ENCODE measurements at places on chromosomes 4 and X. TPM values are rescaled to one million over a fixed set of nuclear protein-coding genes. Genes with fewer than 3 reads are reported as not detected.

DNA sequence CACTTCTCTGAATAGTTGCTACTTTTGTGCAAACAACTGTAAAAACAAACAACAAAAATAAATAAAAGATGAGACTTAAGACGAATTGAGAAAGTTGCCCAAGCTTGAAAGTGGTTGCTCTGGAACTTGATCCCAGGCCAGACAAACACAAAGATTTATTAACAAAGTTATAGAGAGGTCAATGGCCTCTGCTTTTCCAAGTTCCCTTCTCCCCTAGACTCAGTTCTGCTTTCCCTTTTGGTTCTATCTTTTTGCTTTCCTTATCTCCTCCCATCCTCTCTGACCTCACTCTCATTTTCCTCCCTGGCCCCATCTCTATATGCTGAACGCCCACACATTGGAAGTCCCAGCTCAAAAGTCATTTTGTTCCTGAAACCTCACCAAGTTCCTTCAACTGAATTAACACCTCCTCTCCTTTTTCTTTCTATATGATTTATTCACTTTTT, 82.7 kb downstream of the MXRA5 start:
- DNase-seq, result no peak

- no peak for DNase-seq
These were observed 64.4 kb upstream of the VCX3A start for GRCh38 chrX:6599230-6599860.

DNA sequence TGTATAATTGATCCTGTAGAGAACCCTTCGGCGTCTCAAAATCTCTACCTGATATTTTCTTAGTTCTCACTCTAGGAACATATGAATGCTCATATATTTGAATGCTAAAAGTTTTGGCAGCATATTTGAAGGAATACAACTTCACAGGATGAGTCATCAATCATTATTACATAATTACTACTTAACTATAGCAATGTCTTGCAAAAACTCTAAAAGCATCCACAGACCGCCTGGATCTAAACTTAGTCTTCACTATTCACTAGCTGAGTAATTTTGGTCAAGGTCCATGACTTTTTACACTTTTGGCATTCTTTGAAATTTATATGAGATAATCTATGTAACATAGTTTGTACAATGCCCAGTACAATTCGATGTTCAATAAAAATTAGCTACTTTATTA, 194.7 kb downstream of the DTHD1 start:
- no peak for DNase-seq

- no peak for DNase-seq
These were observed 253.1 kb upstream of the RPS6KA3 start for GRCh38 chrX:20519826-20520225.

DNA sequence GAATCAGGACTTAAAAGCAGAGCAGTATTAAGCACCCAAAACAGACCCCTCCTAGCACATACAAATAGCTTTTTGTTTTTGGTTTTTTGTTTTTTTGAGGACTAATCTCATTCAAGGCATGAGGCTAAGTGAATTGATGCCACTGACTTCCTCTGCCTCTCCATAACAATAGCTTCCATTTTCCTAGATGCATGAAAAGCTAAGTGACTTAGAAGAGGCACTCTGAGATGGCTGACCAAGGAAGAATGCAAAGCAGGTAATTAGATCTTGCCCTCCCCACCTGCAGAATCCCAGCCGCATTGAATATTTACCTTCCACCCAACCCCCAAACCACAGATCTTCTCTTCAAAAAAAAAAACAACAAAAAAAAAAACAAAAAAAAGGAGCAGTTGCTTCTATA, 7.4 kb upstream of the KDR start:
- DNase-seq, result no peak

DNA sequence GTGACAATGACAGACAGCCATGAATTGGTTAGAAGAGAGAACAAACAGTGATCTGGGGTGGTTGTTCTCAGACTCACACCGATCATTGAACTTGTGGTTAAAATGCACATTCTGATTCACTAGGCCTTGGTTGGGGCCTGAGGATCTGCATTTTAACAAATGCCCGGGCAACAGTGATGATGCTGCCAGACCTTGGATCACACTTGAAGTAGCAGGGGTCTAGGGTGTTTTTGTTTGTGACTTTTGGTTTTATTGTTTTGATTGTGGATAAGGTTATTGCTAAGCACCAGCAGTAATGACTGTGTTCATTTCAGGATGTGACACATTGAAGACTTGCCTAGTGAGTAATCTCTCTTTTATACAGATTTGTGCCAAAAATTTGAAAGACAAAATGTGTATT, 36.5 kb downstream of the TXLNG start:
- DNase-seq, result no peak

DNA sequence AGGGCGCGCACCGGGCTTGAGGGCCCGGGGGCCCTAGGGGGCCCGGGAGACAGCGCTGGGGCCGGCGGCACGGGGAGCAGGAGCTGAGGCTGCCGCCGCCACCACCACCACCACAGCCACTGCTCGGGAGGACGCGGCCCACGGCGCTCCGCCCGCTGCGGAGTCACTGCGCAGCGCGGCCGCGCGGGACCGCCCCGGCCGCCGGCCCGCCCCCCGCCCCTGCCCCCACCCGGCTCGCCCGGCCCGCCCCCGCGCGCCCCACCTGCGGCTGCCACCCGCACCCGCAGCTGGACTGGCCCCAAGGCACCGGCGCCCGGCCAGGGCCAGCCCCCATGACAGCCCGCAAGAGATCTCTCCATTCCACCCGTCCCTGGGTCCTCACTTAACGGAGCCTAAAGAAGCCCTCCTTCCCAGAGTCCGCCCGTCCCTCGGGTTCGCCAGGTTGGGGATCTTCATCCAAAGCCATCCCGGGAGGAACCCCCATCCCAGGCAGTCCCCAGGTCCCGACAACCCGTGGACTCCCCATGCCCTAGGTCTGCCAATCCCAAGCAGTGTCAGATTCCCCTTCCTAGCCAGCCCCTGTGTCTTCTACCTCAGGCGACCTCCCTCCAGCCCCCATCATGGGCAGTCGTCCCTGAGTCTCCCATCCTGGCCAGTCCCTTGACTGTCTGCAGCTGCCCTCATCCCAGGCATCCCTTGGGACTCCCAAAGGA, 40.0 kb upstream of the IQSEC2 start:
- DNase-seq, result no peak

- DNase-seq, result no peak
These were observed 78.6 kb upstream of the STS start for GRCh38 chrX:7068939-7069367.

DNA sequence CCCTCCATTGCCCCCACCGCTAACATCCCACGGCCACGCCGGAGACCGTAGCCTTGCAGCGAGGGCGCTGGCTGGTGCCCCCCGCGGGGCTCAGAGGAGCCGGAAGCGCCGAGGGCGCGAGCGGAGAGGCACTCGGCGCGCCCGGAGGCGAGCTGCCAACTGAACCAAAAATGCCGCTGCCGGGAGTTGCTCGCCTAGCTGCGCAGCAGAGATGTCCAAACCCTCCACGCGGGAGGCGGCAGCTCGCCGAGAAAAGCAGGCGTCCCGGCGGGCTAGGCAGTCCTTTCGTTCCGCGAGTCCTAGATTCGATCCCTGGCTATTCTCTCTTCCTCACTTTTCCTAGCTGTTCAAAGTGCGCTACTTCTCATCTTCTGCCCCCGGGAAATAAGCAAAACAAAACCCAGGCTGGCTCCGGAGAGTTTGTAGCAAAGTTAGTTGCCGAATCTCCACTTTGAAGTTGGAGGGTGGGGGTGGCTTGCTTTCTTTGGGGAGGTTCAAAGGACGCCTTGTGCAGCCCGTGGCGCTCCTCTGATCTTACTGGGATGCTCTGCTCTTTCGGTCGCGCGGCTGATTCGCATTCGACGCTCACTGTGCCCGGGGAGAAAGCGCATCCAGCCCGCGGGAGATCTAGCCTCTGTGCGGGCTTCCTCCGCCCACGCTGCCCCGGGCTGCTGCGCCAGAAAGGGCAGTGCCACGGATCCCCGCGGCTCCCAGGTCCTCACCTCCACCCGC, 723 bp downstream of the NKX6-1 start:
- no peak for DNase-seq

DNA sequence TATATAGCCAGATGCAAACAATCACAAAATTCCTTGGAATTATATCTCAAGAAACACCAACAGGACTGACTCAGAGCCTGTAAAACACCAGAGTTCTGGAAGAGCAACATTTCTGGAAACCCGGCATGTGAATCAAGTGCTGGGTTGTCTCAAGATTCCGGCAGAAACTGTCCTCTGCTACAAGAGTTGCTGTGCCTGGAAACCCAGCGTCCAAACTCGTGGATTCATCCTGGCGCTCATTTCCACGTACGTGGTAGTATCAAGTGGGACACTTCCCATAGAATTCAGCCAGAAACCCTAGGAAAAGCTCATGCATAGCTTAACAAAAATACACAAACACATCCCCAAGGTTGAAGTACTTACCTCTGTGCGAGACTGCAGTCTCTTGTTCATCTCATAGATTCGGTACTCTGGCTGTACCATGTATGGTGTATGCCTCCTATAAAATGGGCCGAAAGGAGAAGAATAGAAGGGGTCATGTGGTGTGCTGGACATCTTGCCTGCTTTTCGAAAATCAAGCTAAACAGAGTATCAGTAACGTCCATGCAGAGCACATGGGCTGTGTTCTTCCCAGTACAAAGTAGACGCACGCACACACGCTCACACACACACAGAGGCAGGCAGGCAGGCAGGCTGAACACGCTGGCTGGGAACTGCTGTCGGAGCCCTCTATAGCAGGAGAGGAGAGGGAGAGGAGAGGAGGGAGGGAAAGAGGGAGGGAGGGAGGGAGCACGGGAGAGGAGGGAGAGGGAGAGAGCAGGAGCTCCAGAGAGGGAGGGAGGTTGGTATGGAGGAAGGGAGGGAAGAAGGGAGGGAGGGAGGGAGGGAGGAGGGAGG, at the start of gene LDB2:
LDB2 (minus strand) TSS at position 655 of the 837 bp plus-strand sequence.
- peak; percentile 43 for DNase-seq

DNA sequence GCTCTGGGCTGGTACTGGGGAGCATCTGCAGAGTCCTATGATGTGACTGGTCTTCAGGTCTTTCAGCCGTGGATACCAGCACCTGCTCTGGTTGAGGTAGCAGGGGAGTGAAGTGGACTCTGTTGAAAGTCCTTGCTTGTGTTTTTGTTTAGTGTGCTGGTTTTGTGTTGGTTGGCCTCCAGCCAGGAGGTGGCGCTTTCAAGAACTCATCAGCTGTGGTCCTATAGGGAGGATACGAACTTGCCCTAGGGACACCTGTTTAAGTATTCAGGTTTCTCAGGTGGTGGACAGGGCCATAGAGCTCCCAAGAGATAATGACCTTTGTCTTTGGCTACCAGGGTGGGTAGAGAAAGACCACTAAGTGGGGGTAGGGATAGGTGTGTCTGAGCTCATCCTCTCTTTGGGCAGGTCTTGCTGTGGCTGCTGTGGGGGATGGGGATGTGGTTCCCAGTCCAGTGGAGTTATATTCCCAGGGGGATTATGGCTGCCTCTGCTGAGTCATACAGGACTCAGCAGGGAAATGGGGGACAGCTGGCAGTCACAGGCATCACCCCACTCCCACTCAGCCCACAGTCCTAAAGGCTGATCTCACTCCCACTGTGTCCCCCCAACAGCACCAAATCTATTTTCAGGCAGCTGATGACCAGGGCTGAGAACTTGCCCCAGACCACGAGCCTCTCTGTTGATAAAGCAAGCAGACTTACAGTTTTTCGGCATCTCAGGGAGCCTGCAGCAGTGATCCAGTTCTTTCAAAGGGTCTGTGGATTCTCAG, 24.1 kb downstream of the MSMO1 start:
- DNase-seq, result no peak

GRCh38 chr4:10529291-10530136, 72.3 kb upstream of the ZNF518B start:
- no peak for DNase-seq

DNA sequence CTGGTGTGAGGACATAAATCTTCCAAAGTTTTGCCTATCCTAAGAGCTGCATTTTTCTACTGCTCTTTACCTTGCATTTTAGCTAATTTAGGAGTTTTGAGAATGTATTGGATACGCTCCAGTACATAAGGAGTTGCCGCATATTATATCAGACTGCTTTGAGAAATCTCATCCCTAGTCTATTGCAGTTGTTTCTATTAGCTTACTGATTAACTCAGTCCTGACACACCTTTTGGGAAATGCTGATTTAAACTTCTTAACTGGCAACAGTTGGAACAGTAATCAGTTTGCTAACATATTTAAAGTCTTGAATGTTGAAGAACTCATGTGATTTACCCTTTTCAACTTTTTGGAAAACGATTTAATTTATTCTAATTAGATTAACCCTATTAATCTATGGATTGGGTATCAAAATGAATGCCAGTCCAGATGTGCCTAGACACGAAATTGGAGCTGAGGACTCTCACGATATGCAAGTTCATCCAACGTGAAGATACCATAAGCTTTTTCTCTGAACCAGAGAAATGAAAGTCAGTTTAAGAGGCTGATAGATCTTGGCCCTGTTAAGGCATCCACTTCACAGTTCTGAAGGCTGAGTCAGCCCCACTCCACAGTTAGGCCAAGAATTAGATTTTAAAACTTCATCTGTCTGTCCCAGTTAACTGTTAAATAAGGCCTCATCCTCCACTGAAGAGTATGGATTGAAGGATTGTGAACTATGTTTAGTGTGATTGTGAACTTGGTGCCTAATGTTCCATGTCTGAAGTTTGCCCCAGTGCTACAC, 90.0 kb downstream of the MAOA start:
- no peak for DNase-seq

DNA sequence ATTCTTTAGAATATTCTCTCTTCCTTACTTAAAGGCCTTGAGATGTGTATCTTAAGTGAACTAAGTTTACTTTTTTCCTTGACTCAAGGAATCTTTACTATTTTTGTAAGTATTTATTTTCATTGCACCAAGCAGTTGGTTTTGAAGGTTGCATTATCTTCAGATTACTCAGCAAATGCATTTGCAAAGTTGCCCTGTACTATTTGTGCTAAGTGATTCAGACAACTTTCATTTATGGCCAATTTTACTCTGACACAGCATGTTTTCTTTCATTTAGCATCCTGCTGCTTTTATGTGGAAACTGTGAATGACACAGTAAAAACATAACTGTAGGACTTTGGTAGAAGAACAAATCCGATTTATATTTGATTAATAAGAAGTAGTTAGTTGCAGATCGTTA, 191.0 kb downstream of the CCSER1 start:
- DNase-seq, result no peak

DNA sequence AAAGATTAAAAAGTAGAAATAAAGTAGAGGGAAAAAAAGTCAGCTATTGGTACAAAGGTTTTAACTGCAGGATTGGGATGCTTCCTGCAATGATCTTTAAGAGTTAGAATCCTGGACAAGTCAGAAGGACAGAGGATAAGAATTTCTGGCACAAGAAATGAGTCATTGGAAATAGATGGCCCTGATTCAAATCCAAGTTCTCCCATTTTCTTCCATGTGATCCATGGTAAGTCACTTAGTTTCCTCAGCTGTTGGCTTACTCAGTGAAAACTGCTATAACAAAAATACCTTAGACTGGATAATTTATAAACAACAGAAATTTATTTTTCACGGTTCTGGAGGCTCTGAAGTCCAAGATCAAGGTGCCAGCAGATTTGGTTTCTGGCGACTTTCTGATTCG, 13.3 kb upstream of the TBC1D19 start:
- no peak for DNase-seq

- no peak for DNase-seq
These were observed 1349.5 kb downstream of the ADGRL3 start for GRCh38 chr4:62549601-62550000.

Gene SHOX
- not detected for total RNA-seq

Gene MTMR8
- 1.3 TPM for total RNA-seq

Gene CXXC4
- 0.92 TPM for total RNA-seq

Gene CEP135
- total RNA-seq, result 2.9 TPM

Gene ZIC3
- total RNA-seq, result not detected

Gene ASMT
- total RNA-seq, result not detected

Gene DUSP21
- 1.6 TPM for total RNA-seq

Gene EMCN
- 2.4 TPM for total RNA-seq

Gene TMEM47
- total RNA-seq, result 7.1 TPM

Gene XAGE1B
- not detected for total RNA-seq

Gene C4orf50
- total RNA-seq, result 0.17 TPM

Gene STAP1
- 0.51 TPM for total RNA-seq

Gene AFF2
- 0.50 TPM for total RNA-seq
